T-helper 2 cell (primary cell): ENCODE measurements at places on chromosomes 16 and 17.

DNA sequence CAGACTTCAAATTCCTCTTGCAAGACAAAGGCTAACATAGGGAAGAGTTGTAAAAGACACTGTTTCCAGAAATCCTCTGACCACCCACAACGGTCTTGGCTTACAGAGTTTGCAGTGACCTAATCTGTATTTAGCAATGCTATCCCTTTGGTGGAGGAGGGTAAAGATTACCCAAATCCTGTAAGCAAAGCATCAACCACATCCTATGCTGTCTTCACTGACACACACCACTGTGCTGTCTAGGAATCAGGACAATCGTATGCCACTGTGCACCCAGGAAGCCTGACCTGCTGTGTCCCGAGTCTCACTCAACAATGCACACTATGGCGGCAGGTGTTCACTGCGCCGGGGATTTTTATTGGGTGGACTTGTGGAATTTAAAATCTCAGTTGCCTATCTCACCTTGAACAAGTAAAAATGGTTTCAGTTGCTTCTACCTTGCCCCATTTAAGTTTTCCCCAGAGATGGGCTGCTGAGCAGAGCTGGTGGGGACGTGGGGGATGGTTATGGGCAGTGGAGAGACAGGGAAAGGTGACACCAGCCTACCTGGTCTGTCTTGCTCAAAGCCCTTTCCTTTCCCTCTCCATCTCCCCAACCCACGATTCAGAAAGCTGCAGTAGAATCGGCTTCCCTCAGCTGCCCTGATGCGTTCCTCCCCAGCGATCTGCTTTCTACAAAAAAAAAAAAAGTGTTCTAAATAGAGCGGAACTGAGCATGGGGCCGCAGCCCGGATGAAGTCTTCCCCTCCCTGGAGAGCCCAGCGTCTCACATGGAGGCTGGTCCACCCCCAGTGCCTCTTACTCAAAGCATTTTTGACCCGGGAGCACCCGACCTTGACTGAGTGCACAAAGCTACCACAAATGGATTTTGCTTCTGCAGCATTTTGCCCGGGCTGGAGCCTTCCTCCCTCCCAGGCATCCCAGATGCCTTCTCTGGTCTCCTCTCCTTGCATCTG lies 271.5 kb downstream of the SOX9 start:
- DNase-seq: no peak

DNA sequence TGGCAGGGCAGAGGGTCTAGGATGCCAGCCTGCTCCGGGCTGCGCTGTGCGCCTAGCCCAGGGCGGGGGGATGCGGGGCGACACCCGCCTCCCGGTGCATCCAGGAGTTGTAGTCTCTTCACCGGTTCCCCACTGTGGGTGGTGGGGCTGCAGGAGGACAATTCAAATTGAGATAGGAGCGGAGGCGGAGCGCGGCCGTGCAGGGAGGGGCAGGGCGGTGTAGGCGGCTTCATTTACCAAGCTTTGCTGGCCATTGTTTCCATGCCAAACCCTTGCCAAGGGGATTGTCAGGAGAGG lies 2047.4 kb downstream of the TP53TG3F start:
- no peak for DNase-seq

GRCh38 chr16:66503030-66503429 lies 46.9 kb downstream of the TK2 start:
- DNase-seq: no peak

DNA sequence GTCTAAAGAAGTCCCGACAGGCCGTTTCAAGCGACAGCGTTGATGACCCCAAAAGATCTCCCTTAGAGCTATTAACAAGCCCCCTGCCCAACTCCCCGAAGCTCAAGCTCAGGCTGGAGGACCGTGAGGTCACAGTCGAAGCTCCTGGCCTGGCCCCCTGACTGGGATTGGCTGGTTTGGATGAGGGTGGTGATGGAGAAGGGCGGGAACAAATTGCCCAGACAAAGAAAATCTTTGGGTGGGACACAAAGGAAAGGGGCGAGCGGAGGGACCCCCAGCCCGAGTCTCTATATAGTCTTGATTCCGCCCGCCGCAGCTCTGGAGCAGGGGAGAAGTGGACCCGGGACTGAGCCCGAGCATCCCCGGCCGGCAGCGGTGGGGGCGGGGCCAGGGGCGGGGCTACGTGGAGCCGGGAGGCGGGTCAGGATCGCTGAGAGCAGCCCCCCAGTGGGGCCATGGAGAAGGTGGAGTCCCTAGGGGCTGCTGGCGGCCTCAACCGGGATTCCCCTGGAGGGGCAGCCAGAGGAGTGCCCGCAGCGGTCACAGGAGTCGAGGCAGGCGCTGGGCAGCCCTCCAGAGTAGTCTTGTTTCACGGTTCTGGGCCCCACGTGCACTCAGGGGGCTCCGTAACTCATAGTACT lies 982 bp upstream of the NEURL4 start:
- DNase-seq: peak; percentile 91

GRCh38 chr16:3254309-3254708 lies 2.1 kb downstream of the MEFV start:
- no peak for DNase-seq

GRCh38 chr16:21076186-21076883 lies 74.3 kb downstream of the DNAH3 start:
- DNase-seq: no peak

- DNase-seq: no peak
These were observed 1.7 kb upstream of the BCAS3 start for GRCh38 chr17:60675997-60676396.

DNA sequence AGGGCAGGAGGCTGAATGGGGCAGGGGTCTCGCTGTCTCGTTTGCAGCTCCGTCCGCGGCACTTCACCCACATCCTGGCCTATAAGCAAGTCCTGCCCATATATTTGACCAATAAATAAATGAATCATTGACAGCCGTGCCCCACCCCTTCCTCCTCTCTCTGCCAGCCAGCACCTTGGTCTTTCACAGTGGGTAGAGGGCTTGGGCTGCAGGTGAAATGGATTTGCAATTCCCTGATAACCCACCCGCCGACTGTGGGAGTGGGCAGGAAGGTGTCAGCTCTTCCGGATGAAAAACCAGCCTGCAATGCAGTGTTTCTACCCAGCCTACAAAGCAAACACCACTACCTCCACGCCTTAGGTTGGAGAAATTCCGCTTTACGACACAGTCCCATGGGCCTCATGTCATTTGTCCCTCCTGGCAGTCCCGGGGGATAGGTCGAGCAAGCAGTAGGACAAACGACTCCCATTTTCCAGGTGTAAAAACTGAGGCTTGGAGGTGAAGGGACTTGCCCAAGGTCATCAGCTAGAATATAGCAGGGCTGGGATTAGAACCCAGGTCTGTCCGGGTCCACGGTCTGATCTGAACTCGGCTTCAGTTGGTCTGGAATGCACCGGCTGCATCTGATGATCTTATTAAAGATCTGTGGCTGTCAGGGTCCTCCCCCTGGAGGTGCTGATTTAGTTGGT lies 79.0 kb downstream of the ABCC1 start:
- DNase-seq: no peak

GRCh38 chr16:54577651-54578128 lies 291.1 kb upstream of the IRX3 start:
- DNase-seq: no peak

- no peak for DNase-seq
These were observed 6.9 kb upstream of the CD300LD start for GRCh38 chr17:74599023-74599399.

DNA sequence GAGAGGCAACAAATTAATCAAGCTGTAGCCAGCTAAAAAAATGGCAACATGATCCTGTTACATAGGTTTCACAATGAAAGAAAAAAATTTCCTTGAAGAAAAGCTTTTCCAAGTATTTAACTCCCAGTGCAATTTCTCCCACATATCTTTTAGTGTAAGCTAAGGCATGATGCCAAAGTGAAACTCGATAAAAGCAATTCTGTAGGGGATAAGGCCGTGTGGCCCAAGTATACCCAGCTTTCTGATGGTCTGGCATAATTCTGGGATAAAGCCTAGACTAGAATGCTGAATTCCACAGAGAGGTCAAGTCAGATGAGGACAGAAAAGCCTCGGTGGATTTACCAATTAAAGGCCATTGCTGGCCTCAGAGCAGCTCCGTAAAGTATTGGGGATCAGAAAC lies 36.2 kb downstream of the CTCF start:
- DNase-seq: no peak

DNA sequence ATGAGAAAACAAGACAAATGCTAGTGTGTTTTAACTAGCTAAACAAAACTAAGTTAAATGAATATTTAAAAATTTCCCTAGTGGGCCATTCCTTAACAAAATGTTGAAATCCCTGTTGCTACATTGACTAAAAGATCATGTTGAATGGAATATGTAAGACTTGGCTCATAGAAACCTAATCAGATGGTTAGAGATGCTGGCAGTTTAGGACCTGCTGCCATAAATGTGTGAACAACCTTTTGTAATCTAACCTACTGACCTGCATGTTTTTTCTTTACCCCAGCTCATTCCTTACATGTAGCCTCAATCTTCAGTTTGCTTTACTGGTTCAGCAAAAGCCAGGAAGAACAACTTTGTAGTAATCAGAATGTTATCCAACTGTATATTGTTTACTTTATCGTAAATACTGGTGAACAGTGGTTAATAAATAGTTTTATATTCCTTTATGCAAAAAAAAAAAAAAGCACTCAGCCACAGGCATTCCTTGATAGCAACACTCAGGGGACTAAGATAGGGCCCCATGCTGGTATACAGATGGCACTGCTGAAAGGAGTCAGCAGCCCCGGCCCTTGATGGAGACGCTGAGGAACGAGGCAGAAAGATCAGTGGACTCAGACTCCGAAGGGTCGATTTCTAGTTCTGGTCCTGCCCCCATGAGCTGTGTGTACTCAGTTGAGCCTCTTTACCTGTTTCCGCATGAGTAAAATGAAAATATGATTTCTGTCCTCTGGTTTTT lies 78.2 kb downstream of the MARF1 start:
- no peak for DNase-seq

DNA sequence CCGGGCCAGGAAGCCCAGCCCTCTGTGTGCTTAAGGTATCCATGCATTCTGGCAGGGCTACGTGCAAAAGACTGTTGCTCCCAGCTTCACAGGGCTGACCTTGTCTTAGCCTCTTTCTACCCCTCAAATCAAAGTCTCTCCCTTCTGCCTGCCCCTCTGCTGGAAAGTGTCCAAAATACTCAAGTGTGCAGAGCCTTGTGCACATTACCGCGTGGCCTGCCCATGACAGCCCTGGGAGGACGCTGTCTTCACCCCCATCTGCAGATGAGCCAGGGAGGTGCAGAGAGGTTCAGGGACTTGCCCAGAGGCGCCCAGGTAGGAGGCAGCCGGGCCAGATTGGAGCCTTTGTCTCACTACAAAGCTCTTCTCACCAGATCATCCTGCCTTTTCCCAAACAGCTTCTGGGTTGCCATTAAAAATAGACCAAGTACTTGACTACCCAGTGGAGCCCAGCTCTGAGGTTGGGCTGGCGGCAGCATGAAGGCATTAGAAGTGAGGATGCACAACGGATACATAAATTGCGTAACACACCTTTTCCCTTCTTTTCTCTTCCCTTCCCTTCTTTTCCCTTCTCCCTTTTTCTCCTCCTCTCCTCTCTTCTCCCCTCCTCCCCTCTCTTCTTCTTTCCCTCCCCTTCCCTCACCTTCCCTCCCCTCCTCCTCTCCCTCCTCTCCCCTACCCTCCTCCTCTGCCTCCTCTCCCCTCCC lies 3.5 kb downstream of the CACNG4 start:
- DNase-seq: no peak

- DNase-seq: no peak
These were observed 116.2 kb downstream of the CDH11 start for GRCh38 chr16:65005696-65006095.

DNA sequence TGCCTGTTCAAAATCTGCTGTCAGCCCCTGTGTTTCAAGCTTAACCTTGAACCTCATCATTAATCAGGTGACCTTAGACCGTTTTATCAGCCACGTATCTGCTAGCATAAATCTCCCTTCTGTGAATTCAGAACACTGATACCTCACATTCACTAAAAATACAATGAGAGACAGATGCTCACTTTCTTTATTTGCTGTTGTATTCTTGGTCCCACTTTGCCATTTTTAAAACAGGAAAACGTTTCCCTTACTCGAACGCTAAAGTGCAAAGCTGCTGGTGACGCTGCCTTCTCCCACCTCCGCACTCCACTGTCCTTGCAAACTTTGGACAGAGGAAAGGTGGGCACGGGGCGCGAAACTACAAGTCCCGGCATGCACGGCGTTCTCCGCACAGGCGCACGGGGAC lies 220 bp upstream of the ARHGAP44 start:
- DNase-seq: no peak

- DNase-seq: no peak
These were observed 127.3 kb downstream of the NLK start for GRCh38 chr17:28169621-28170349.

- no peak for DNase-seq
These were observed 47.2 kb downstream of the GPRC5B start for GRCh38 chr16:19837331-19837980.

DNA sequence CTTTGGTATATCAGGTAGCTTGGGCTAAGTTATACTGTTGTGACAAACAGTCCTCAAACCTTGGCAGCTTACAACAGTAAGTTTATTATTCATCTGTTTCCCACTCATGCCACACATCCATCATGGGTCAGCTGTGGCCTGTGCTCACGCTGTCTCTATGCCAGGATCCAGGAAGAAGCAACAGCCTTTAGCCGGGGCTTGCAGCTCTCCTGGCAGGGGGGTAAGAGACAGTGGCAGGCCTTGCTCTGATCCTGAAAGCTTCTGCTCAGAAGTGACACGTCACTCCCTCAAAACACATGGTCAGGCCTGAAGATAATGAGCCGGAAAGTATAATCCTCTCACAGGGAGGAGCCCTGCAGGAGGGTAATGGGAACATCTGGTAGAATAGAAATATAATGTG lies 377.6 kb downstream of the CPPED1 start:
- no peak for DNase-seq

DNA sequence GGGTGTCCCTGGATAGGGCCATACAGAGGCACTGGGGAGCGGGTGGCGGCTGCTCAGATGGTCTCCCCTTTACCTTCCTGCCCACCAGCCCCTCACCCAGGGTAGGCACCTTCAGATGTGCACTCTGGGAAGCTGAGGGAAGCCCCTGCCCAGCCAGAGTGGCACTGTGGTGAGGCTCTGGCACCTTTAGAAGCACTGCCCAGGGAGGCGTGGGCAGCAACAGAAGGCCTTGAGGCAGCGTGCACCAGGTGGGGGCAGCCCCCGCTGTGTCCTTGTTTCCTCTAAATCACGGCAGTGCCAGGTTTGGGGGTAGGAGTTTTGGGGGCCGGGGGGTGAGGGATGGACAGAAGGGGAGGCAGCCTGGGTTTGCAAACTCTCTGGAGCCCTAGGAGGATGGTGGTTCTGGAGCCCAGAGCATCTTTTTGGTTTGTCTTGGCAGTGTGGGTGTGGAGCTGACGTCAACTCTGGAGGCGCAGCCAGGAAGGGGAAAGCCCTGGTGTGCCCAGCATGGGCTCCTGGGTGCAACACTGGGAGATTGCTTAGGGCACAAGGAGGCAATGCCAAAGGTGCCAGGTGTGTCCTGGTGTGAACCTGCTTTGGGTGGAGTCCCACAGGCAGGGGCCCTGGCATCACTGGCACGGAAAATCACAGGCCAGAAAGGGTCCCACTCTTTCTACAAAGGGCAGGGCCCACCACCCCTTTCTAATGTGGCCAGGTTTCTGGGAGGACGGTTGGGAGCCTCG lies 23.1 kb upstream of the CDC42EP4 start:
- no peak for DNase-seq
